ENCODE measurements at places on chromosomes 6 and 20. TPM values are rescaled to one million over a fixed set of nuclear protein-coding genes. Genes with fewer than 3 reads are reported as not detected.

- no peaks in the 10 kb centered on the region for H3K4me1 ChIP-seq
- no peak for DNase-seq
- no peaks in the 10 kb centered on the region for H3K36me3 ChIP-seq
- H3K27me3 ChIP-seq = no peaks in the 10 kb centered on the region
- no peak overlapping the region for H3K4me3 ChIP-seq
Observed at GRCh38 chr6:3610921-3611320, 140.6 kb downstream of the PXDC1 start.

DNA sequence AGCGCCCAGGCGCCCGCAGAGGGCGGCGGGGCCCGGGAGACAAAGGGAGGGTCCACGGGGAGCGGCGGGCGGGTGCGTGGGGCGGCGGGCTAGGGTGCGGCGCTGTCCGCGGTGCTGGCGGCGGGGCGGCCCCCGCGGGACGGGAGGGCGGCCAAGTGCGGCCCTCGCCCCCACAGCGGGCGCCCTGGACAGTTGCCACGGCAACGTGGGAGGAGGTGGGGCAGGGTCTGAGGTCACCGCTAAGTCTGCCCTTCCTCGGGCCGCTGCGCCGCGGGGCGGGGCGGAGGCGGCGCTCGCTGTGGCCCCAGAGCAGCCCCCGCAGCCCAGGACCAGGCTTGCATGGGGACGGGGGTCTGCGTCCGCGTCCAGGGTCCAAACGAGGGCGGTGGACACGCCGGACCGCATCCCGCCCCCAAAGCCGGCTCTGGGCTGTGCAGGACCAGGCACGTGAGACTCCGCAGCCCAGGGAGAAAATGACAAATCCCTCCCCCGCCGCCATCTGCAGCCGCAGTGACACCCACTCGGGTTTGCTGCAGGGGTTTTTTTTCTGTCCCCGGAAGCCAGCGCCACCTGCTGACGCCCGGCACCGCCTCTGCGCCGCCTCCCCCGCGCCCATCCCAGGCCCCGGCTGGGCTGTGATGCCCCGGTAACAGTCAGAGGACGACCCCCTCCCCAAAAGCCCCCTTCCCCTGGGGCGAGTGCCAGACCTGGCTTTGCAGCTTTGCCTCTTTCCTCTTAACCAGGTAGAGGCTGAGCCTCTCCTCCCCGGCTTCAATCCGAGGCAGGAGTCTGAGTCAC lies 36.8 kb downstream of the YTHDF1 start:
- no peaks in the 10 kb centered on the region for H3K36me3 ChIP-seq
- H3K27me3 ChIP-seq = no peaks in the 10 kb centered on the region
- DNase-seq = peak; percentile 79
- H3K4me3 ChIP-seq = no peak overlapping the region
- peaks cover 6% of the 10 kb centered on the region for H3K4me1 ChIP-seq

- H3K27ac ChIP-seq = no peak overlapping the region
- no peaks in the 10 kb centered on the region for H3K27me3 ChIP-seq
- H3K36me3 ChIP-seq = peaks cover 5% of the 10 kb centered on the region
- no peak overlapping the region for H3K4me3 ChIP-seq
- DNase-seq = no peak
Observed at GRCh38 chr20:41467690-41468089, 101.1 kb upstream of the EMILIN3 start.

- no peaks in the 10 kb centered on the region for H3K27me3 ChIP-seq
- H3K27ac ChIP-seq = no peak overlapping the region
- no peaks in the 10 kb centered on the region for H3K36me3 ChIP-seq
Observed at GRCh38 chr6:149252622-149253021, 64.9 kb upstream of the TAB2 start.

DNA sequence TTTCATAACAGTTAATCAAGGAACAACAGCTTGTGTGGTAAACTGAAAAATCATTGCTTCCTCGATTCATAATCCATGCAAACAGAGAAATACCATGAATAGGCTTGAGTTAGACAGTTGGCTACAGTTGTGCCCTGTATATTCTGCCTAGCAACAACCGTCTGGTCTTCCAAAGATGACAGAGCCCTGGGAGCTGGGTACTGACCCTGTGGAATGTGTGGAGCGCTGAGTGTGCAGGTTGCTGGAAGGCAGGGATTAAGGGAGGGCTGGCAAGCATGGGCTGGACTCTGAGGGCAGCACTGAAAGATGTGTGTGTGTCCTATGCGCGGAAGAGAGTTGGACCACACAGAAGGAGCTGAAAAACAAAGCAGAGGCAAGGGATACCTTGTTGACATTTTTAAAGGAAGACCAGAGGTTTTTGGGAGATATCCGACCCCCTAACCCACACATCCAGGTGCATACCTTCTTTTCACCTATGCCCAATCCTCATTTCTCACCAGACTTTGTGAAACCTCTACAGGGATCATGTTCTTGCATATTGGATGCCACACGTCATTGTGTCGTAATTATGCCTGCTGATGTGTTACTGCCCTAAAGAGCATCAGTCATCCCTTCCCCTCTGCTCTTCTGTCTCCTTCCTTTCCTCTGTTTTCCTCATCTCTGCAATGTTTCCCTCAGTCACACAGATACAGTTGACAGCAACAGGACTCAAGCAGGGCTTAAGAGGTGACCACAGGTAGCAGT lies 58.2 kb upstream of the VGLL2 start:
- no peak for DNase-seq
- no peaks in the 10 kb centered on the region for H3K27me3 ChIP-seq
- no peaks in the 10 kb centered on the region for H3K36me3 ChIP-seq
- no peak overlapping the region for H3K4me3 ChIP-seq

The PRSS35 gene
- not detected for total RNA-seq
